ENCODE measurements at places on chromosomes 5 and 9. TPM values are rescaled to one million over a fixed set of nuclear protein-coding genes. Genes with fewer than 3 reads are reported as not detected.

DNA sequence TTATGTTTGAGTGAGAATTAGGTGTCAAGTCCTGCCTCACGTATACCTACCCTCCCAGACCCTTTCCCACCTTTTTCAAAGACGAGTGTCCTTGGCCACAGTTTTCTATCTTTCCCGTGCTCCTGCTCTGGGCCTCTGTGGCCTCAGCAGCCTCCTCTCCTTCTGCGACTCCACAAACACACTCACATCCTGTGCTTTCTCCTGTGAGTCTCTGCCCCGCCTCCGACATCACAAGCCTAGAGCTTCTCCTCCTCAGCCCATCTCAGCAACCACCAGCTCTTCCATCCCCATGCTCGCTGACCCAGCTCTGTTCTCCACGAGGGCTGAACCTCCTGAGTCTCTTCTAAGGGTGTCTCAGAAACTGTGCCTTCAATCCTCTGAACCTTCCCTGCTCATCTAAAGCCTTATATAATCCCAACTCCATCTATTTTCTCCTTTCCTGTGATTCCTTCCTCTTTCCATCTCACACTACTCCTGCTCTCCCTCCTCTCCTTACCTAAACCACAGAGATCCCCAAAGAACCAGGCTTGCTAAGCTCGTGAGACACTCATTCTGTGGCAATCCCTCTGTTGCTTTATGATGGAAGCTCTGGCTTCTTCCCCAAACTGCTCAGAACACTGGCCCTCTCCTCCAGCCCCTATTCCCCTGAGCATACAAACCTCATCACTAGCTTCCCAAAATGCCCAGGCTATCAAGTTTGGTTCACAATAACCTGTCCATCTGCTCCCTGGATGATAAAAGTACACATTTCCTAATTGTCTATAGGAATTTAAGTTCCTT, 55.2 kb downstream of the RASEF start:
- no peak overlapping the region for H3K27ac ChIP-seq
- no peaks in the 10 kb centered on the region for H3K27me3 ChIP-seq
- H3K36me3 ChIP-seq = no peaks in the 10 kb centered on the region
- peaks cover 2% of the 10 kb centered on the region for H3K4me1 ChIP-seq
- no peak overlapping the region for H3K4me3 ChIP-seq

Gene GRM6
- not detected for total RNA-seq

GRCh38 chr5:16559702-16560101, 57.1 kb downstream of the RETREG1 start:
- no peak overlapping the region for H3K4me3 ChIP-seq
- DNase-seq = no peak
- H3K36me3 ChIP-seq = no peaks in the 10 kb centered on the region
- H3K4me1 ChIP-seq = no peaks in the 10 kb centered on the region

Gene IL33
- not detected for total RNA-seq

- DNase-seq = no peak
- H3K4me3 ChIP-seq = peak overlapping the region; percentile 63
- peaks cover 32% of the 10 kb centered on the region for H3K4me1 ChIP-seq
- H3K27me3 ChIP-seq = peaks cover 88% of the 10 kb centered on the region
Observed at GRCh38 chr9:21974343-21974721, 19.9 kb downstream of the CDKN2A start.

Gene PCDHGB4
- not detected for total RNA-seq

DNA sequence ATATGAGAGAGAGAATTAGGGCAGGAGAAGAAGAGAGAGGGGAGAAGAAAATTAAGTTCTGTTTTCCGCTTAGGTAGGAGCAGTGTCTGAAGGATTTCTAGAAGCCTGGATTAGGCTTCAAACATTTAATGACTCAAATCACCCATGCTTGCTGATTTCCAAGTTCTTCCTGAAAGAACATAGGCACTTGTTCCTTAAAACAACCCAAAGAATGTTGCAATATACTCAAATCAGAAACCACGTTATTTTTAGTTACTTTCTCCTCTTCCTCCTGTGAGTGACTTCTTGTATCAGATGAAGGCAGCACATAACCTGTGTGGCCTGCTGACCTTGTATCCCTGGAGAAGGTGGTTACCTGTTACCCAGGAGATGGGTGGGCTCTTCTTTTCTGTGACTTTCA, 351.5 kb upstream of the KLF4 start:
- no peaks in the 10 kb centered on the region for H3K27me3 ChIP-seq
- no peak overlapping the region for H3K4me3 ChIP-seq
- no peak for DNase-seq
- H3K36me3 ChIP-seq = no peaks in the 10 kb centered on the region

DNA sequence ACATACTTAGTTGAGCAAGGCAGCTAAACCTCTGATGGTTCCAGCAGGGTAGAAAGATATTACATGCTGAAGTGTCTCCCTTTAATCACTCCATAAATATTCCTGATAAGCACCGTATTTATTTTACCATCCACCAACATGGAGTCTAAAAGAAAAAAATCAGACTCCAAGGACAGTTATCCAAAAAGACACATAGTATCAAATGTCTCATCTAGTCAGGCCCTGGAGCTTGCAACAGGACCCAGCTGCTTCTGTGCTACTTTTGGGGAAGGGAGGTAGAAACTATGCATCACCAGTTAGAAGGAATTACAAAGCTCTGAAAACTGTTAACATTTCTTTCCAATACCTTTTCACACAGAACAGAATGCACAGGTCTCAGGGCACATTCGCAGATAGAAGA, 88.1 kb downstream of the S1PR3 start:
- no peak overlapping the region for H3K4me3 ChIP-seq
- H3K27me3 ChIP-seq = peaks cover 15% of the 10 kb centered on the region
- no peaks in the 10 kb centered on the region for H3K36me3 ChIP-seq
- no peak for DNase-seq
- no peak overlapping the region for H3K27ac ChIP-seq
- no peaks in the 10 kb centered on the region for H3K4me1 ChIP-seq

DNA sequence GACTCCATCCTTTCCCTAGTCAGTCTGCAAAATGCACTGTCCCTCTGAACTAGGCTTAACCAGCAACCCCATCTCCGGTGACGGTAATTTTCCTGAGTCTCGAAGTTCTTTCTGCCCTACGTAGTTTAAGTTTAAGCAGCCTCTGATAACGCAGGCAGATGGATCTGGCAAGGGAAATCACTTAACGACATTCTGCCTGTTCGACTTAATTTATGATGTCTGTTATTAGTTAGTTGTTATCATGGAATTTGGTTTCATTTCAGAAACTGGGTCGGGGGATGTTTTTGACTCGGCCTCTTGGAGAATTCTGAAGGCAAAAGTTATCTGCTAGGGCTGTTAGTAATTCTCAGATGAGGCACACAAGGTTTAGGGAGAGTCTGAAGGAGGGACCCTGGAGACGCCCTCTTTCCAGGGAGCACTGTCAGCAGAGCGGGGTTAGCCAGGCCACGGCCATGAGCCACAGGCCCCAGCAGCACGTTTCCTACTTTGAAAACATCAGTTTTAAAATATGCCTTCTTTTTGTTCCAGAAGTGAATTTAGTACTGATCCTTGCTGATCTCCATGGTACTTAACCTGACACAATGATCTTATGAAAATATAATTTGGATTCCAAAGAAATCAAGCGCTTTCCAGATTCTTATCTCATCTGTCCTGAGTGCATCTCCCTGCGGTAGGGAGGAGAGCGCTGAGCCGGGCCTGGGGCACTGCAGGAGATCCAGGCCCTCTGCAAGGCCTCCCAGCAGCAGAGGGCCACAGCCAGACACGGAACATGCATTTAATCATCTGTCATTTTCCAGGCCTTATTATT, 171.0 kb upstream of the OTULINL start:
- H3K27me3 ChIP-seq = no peaks in the 10 kb centered on the region
- no peak for DNase-seq

DNA sequence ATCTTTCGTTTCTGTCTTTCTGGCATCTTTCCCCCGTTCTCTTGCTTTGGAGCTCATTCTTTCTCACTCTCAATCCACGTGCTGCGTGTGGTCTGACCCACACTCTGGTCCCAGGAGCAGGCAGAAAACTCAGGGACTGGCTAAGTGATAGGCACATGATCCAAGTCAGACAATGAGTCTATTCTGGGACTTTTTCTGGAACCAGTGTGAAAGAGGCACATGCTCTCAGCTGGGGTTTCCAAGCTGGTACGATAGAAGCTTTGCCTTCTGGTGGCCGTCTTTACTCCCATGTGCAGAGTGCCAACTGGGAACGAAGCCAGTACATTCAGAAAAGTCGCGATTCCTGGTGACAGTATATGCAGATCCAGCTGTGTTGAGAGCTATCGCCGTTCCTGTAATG, 94.4 kb downstream of the PDZD2 start:
- no peaks in the 10 kb centered on the region for H3K27me3 ChIP-seq
- H3K36me3 ChIP-seq = no peaks in the 10 kb centered on the region
- H3K4me3 ChIP-seq = no peak overlapping the region
- DNase-seq = no peak

Gene FRMPD1
- not detected for total RNA-seq

DNA sequence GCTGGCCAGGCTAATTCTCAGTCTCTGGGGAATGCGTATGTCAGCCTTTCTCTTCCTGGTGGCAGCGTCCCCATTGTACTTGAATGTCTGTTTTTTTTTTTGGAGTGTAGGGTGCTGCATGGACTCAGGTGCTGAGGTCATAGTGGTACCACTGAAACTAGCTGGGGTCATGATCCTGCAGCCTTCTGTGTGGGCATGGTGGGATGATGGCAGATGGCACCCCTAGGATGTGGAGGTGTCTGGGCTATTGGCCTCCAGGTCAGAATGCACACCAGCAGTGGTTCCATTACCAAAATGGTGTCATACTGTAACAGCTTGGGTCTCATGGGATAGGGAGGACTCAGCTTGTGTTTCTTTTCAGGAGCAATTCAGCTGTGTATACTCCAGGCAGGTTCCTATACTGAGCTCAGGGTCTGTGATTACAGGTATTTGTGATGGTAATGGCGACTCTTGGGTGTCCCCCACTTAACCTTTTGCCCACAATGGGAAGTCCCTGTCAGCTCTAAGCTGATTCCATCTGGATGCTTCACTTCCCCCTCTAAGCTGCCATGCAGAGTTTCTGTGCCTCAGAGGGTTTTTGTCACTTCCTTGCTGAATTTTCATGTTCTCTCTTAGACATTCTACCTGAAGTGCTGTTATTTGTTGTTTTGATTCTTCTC, 17.9 kb downstream of the HSD17B4 start:
- no peak overlapping the region for H3K4me3 ChIP-seq
- peaks cover 2% of the 10 kb centered on the region for H3K4me1 ChIP-seq
- H3K27me3 ChIP-seq = no peaks in the 10 kb centered on the region

GRCh38 chr5:154813736-154814135, 36.7 kb downstream of the FAXDC2 start:
- H3K27ac ChIP-seq = peak overlapping the region; percentile 73
- H3K4me1 ChIP-seq = peaks cover 31% of the 10 kb centered on the region
- no peak overlapping the region for H3K4me3 ChIP-seq
- H3K36me3 ChIP-seq = peaks cover 65% of the 10 kb centered on the region

GRCh38 chr5:157860898-157861890, 2.2 kb upstream of the CLINT1 start:
- H3K27me3 ChIP-seq = no peaks in the 10 kb centered on the region
- peak overlapping the region; percentile 8 for H3K4me3 ChIP-seq
- H3K4me1 ChIP-seq = peaks cover 45% of the 10 kb centered on the region
- no peak for DNase-seq

DNA sequence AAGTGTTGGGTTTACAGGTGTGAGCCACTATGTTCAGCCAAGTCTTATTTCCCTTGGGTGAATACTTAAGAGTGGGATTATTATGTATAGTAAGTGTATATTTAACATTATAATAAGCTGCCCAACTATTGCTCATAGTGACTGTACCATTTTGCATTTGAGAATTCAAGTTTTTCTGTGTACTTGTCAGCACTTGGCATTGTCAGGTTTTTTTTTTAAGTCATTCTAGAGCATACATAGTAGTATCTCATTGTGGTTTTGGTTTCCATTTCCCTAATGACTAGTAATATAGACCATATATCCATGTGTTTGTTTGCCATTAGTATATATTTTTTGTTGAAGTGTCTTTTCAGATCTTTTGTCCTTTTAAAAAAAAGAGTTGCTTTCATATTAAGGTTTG, 10.5 kb upstream of the ELL2 start:
- DNase-seq = no peak
- H3K4me1 ChIP-seq = peaks cover 17% of the 10 kb centered on the region
- no peak overlapping the region for H3K27ac ChIP-seq
- H3K4me3 ChIP-seq = no peak overlapping the region
- no peaks in the 10 kb centered on the region for H3K27me3 ChIP-seq
- peaks cover 5% of the 10 kb centered on the region for H3K36me3 ChIP-seq

DNA sequence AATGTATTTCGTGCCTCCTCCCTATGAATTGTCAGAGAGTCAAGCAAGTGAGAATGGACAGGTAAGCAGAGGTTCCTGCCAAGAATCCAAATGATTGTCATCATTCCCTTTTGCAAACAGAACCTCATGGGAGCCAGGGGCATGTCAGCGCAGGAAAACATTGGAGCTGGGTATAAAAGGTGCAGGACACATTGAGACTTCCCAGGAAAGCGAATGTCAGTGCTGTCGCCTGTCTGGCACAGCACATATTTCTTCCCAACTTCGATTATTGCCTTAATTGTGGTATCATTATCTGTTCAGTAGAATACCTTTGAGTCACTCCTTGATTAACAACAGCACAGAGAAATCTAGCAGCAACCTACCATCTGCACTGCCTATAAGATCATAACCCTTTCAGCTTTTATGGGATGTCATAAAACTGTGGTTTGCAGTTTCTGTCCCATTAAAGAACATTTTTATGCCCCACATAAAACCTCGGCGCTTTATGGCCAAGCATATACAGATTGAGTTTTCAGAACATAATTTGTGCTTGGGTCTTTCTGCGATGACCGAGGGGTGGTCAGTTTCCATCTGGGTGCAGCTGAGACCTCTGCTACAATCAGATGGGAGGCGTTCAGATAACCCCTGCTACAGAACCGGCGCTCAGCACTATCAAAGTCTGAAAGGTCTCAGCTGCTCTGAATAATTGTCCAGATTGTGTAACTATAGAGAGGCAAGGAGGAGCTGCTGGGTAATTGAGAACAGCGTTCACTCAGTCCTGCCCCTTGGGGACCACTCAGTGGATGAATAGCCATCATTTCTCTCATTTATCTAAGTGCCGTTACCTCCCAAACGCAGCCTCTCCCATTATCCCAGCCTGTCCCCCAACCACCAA, 30.9 kb upstream of the WWC1 start:
- H3K27ac ChIP-seq = no peak overlapping the region
- no peak overlapping the region for H3K4me3 ChIP-seq

Data from activated CD4-positive, alpha-beta memory T cell treated with anti-CD3 and anti-CD28 coated beads, Interleukin-2, amount 10 ng/mL, durations not matched to agents 7 days and 5 days (primary cell).